ENCODE measurements at places on chromosomes 2 and 18. TPM values are rescaled to one million over a fixed set of nuclear protein-coding genes. Genes with fewer than 3 reads are reported as not detected.

- no peak for DNase-seq
Measured at GRCh38 chr2:124524155-124524915, 499.2 kb downstream of the CNTNAP5 start.

- DNase-seq = no peak
Measured at GRCh38 chr2:8204711-8205110, 477.1 kb upstream of the ID2 start.

DNA sequence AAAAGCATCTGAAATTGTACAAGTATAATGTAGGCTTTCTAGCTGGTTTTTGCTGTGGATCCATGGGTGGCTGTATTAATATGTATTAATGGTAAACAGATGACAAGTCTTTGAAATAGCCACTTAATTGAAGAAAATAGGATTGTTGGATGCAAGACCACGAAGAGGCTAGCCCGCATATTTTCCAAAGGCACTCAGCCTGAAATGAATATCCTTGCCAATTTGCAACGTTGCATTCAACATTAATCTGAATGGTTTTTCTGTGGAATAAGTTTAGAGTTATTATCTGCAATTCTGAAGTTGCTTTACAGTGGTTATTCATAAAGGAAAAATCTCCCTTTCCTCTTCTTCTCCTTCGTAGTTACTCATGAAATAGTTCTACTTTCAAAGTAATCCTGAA is 86.2 kb upstream of the SPATS2L start:
- DNase-seq = no peak

- no peak for DNase-seq
Measured at GRCh38 chr2:29218071-29218470, 102.9 kb downstream of the CLIP4 start.

DNA sequence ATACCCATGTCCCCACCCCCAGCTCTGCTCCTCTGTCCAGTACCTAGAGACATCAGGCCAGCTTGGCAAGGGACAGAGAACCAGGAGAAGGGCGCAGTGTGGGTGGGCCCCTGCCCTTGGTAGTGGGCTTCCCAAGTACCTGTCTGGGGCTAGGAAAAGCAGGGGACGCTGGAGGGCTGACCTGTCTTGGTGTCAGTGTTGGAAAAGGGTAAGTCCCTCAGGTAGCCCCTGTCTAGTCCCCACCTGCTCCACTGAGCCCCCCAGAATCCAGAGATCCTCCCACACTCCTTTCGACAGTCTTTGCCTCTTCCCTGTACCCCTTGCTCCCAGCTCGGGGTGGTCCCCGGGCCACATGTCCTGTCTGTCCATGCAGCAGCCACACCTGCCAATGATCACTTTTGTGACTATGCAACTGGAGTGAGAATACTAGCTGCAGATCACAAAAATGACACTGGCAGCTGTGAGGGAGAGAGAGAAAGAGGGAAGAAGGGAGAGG is 14.6 kb downstream of the DNAJB2 start:
- DNase-seq = no peak

Gene CFC1
- total RNA-seq = not detected
